ENCODE measurements at places on chromosomes 12 and 14. TPM values are rescaled to one million over a fixed set of nuclear protein-coding genes. Genes with fewer than 3 reads are reported as not detected.
A peak's percentile ranks its signal among the peaks of the same experiment; 100 is the strongest.

- H3K4me3 ChIP-seq, result no peak overlapping the region
- H3K27ac ChIP-seq, result no peak overlapping the region
- no peaks in the 10 kb centered on the region for H3K27me3 ChIP-seq
- no peaks in the 10 kb centered on the region for H3K36me3 ChIP-seq
Observed at GRCh38 chr12:18327036-18327435, 65.7 kb downstream of the PIK3C2G start.

DNA sequence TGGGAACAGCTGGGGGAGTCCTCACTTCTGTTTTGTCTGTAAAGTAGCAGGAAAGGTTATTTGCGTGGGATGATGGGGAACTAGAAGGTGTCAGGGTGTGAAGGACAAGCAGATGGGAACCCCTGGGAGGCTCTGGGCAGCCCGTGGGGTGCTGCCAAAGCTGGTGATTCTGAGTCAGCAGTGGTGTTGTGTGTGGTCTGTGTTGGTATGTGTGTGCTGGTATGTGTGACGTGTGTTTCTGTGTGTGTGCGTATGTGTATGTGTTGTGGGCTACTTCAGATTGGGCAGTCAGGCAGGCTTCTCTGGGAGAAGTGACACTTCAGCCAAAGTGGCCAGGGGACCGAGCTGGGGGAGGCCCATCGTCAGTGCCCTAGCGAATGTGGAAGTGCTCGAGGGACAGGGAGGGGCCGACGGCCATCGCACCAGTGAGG, 15.3 kb upstream of the BDKRB2 start:
- H3K4me1 ChIP-seq, result peaks cover 11% of the 10 kb centered on the region
- DNase-seq, result no peak
- H3K4me3 ChIP-seq, result no peak overlapping the region
- H3K36me3 ChIP-seq, result no peaks in the 10 kb centered on the region
- H3K27me3 ChIP-seq, result peaks cover 42% of the 10 kb centered on the region

DNA sequence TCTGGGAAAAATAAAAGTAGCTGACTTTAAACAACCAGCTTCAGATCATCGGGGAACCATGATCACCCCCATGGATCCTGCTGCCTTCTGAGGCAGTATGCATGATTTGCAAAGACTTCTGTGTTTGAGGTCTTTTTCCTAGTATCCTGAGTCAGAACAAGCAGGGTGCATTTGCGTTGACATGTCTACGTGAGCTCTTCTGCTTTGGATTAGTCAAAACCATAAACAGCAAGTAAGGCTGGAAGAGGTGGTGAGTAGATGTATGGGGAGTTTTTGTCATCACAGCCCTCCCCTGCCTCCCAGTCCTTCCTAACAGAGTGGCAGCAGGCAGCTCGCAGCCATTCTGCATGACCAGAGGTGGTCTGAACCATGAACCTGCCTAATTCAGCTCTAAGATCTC, 24.1 kb downstream of the PLEKHG7 start:
- H3K4me3 ChIP-seq, result no peak overlapping the region
- peaks cover 13% of the 10 kb centered on the region for H3K27me3 ChIP-seq
- H3K27ac ChIP-seq, result no peak overlapping the region
- no peaks in the 10 kb centered on the region for H3K4me1 ChIP-seq
- DNase-seq, result no peak
- peaks cover 4% of the 10 kb centered on the region for H3K36me3 ChIP-seq

Gene WBP11
- total RNA-seq, result 106 TPM

- H3K27me3 ChIP-seq, result no peaks in the 10 kb centered on the region
- no peak overlapping the region for H3K4me3 ChIP-seq
- H3K27ac ChIP-seq, result no peak overlapping the region
- H3K4me1 ChIP-seq, result no peaks in the 10 kb centered on the region
Observed at GRCh38 chr12:127351481-127352010, 915.4 kb upstream of the TMEM132C start.

DNA sequence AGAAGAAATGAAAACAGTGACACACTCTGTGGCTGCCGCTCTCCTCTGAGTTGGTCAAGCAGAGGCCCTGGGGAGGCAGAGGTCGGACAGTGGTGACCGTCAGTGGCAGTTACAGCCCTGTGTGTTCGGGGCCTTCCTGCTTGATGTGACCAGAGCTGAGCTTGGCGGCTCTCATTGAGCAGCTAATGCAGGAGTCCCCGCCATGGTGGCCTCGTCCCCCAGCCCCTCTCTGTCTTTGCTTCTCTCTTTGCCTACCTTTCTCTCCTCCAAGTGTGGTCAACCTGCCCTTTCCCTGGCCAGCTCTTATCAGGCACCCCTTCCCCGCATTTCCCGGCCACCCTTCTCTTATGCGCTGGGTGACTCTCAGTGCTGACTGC, 362.8 kb downstream of the CACNA1C start:
- H3K27ac ChIP-seq, result no peak overlapping the region
- no peak overlapping the region for H3K4me3 ChIP-seq
- H3K27me3 ChIP-seq, result peaks cover 2% of the 10 kb centered on the region
- H3K36me3 ChIP-seq, result no peaks in the 10 kb centered on the region
- no peak for DNase-seq

GRCh38 chr12:26954027-26954426, 15.8 kb downstream of the FGFR1OP2 start:
- H3K27ac ChIP-seq, result no peak overlapping the region
- H3K36me3 ChIP-seq, result peaks cover 68% of the 10 kb centered on the region
- no peaks in the 10 kb centered on the region for H3K27me3 ChIP-seq
- DNase-seq, result no peak
- H3K4me1 ChIP-seq, result peaks cover 50% of the 10 kb centered on the region

Gene DCN
- total RNA-seq, result not detected

Gene TMTC1
- not detected for total RNA-seq

DNA sequence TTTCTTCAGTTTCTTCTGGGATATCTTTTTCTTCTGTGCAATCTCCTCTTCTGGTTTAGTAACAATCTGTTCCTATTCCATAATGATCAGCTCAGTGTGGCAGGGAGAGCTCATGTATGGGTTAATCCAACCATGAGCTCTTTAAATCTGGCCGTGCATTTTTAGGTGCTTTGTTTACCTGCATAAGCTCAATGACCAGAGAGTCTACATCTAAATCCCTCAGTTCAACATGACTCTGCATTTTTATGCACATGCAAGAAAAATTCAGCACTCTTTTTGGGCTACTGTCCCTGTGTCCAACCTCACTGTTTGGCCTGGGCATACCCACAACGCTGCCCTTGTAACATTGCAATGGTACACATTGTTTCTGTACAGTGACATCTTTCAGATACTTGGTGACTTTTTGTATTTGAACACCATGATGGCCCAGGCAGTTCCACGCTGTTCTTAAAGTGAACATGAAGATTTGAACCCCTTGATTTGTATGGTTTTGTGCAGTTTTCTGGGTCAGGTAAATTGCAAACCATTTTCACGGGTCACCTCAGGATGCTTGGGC, 243.3 kb upstream of the SRRM4 start:
- H3K36me3 ChIP-seq, result no peaks in the 10 kb centered on the region
- no peak overlapping the region for H3K27ac ChIP-seq
- H3K4me1 ChIP-seq, result no peaks in the 10 kb centered on the region
- H3K4me3 ChIP-seq, result no peak overlapping the region
- no peak for DNase-seq
- peaks cover 3% of the 10 kb centered on the region for H3K27me3 ChIP-seq

DNA sequence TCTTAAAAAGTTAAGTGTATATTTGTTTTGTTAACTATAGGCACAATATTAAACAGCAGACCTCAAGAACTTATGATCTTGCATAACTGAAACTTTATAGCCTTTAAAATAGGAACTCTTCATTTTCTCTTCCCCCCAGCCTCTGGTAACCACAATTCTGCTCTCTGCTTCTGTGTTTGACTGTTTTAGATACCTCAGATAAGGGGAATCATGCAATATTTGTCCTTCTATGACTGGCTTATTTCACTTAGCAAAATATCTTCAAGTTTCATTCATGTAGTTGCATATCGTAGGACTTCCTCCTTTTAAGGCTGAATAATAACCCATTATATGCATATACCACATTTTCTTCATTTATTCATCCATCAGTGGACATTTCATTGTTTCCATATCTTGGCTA, 131.3 kb downstream of the PTPRO start:
- no peak for DNase-seq
- no peak overlapping the region for H3K27ac ChIP-seq
- H3K27me3 ChIP-seq, result no peaks in the 10 kb centered on the region

DNA sequence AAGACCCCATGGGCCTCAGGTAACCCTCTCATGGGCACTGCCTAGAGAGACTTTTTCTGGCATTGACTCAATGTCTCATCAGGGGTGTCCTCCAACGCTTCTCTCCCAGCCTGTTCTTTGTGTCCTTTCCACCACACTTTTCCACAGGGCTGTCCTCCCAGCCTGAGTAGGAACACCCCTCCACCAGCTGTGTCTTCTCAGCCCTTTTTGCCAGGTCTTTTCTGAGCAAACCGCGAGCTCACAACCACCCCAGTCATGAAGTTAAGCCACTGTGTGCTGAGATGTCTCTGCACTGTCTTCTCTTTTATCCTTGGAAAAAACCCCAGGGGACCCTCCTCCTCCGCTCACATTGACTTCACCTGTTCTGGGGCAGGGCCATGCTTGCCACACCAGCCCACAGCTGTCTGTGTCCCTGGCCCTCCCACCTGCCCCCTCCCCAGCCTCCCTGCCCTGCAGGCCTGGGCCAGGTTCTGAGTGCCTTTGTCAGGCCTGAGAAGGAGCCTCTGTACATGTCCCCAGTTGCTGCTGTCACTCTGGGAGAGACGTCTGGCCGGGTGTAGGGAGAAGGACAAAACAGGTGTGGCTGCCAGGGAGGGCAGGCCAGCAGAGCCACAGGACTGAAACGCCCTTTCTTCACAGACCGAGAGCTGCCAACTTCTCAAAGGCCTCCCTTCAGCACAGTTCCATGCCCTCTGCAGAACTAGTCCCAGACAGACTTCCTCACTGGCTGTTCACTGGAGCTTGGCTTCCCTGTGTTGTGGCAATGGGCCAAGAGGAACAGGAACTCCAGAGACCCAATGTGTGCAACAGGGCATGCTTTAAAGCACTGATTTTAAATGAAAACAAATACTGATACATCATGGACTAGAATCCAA, 50.5 kb upstream of the PNMA1 start:
- H3K4me1 ChIP-seq, result peaks cover 83% of the 10 kb centered on the region
- H3K4me3 ChIP-seq, result no peak overlapping the region
- no peaks in the 10 kb centered on the region for H3K36me3 ChIP-seq
- no peaks in the 10 kb centered on the region for H3K27me3 ChIP-seq

DNA sequence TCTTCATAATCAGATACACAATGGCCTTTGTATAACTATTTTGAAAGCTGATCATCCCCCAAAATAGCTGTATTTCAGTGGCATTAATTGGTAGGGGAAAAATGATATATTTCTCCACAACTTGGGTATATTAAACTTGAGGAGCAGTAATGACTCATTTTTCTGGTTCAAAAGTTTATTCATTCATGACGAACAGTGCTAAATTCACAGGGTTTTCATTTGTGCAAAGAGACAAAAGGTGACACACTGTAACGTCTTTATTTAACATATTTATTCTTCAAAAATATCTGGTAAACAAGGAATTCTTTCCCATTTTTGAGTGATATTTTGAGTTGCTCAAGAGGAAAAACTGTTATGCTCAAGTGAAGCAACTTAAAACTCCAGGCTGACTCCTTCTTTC, 415.5 kb upstream of the SOX5 start:
- H3K36me3 ChIP-seq, result no peaks in the 10 kb centered on the region
- H3K4me1 ChIP-seq, result no peaks in the 10 kb centered on the region
- H3K27ac ChIP-seq, result no peak overlapping the region
- DNase-seq, result no peak
- no peaks in the 10 kb centered on the region for H3K27me3 ChIP-seq

Gene LRFN5
- total RNA-seq, result not detected

- no peak overlapping the region for H3K4me3 ChIP-seq
- peaks cover 26% of the 10 kb centered on the region for H3K27me3 ChIP-seq
- no peak for DNase-seq
- H3K4me1 ChIP-seq, result no peaks in the 10 kb centered on the region
- no peak overlapping the region for H3K27ac ChIP-seq
- H3K36me3 ChIP-seq, result no peaks in the 10 kb centered on the region
Observed at GRCh38 chr12:102468261-102468915, 12.0 kb downstream of the IGF1 start.

GRCh38 chr14:23355871-23356435, 3.3 kb upstream of the SLC22A17 start:
- no peak overlapping the region for H3K27ac ChIP-seq
- no peak overlapping the region for H3K4me3 ChIP-seq
- no peaks in the 10 kb centered on the region for H3K36me3 ChIP-seq
- no peak for DNase-seq
- H3K27me3 ChIP-seq, result peaks cover 15% of the 10 kb centered on the region
- peaks cover 15% of the 10 kb centered on the region for H3K4me1 ChIP-seq

- H3K27ac ChIP-seq, result no peak overlapping the region
- DNase-seq, result no peak
- H3K4me1 ChIP-seq, result peaks cover 13% of the 10 kb centered on the region
- peaks cover 5% of the 10 kb centered on the region for H3K36me3 ChIP-seq
- H3K4me3 ChIP-seq, result no peak overlapping the region
Observed at GRCh38 chr14:24121210-24121609, 6.5 kb upstream of the NRL start.

Gene GPR137C
- total RNA-seq, result 0.18 TPM

Gene MIPOL1
- total RNA-seq, result not detected

Gene NXPH4
- 0.55 TPM for total RNA-seq

Gene BRAP
- 24.9 TPM for total RNA-seq

DNA sequence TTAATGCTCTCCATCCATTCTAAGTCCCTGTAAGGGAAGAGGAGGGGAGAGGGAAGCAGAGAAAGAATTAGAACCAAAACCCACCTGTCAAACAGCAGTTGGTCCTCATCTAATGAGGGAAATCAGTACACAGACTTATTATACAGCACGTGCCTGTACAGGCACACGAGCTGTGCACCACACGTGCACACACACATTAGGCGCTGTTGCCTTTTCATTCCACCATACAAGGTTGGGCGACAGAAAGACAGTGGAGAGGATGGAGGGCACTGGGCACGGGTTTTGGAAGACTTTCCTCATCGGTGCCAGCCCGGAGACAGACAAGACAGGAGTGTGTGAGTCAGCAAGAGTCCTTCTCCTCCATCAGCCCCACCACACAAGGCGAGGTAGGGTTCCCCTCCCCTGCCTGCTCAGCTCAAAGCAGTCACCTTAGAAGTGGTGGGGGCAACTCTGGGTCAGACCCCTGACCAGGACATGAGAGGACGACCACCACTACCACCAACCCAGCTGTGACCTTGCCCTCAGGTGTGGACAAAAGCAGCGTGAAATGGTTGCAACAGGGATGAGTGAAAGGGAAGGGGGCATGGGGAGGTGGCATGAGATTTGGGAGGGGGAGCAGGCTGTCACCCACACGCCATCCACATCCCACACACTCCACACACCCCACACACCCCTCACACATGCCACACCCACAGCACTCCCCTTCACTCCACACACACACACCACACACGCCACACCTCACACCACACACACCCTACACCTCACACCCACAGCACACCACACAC, 80.7 kb downstream of the ACTN1 start:
- H3K36me3 ChIP-seq, result peaks cover 92% of the 10 kb centered on the region
- H3K4me3 ChIP-seq, result no peak overlapping the region
- H3K4me1 ChIP-seq, result peaks cover 29% of the 10 kb centered on the region
- H3K27ac ChIP-seq, result peak overlapping the region; percentile 92
- DNase-seq, result no peak
- no peaks in the 10 kb centered on the region for H3K27me3 ChIP-seq

Gene MNAT1
- 19.6 TPM for total RNA-seq

- DNase-seq, result no peak
- H3K36me3 ChIP-seq, result no peaks in the 10 kb centered on the region
- no peaks in the 10 kb centered on the region for H3K27me3 ChIP-seq
Observed at GRCh38 chr12:89574736-89575208, 48.9 kb upstream of the POC1B start.

GRCh38 chr12:16475521-16475920, 128.1 kb downstream of the MGST1 start:
- H3K36me3 ChIP-seq, result no peaks in the 10 kb centered on the region
- no peaks in the 10 kb centered on the region for H3K27me3 ChIP-seq
- no peak overlapping the region for H3K4me3 ChIP-seq

GRCh38 chr12:54220092-54220557, 31.3 kb upstream of the SMUG1 start:
- peaks cover 40% of the 10 kb centered on the region for H3K4me1 ChIP-seq
- no peak overlapping the region for H3K27ac ChIP-seq
- H3K4me3 ChIP-seq, result no peak overlapping the region
- H3K36me3 ChIP-seq, result no peaks in the 10 kb centered on the region
- H3K27me3 ChIP-seq, result no peaks in the 10 kb centered on the region
- DNase-seq, result peak; percentile 58
